ENCODE measurements at places on chromosomes 6 and 20.

DNA sequence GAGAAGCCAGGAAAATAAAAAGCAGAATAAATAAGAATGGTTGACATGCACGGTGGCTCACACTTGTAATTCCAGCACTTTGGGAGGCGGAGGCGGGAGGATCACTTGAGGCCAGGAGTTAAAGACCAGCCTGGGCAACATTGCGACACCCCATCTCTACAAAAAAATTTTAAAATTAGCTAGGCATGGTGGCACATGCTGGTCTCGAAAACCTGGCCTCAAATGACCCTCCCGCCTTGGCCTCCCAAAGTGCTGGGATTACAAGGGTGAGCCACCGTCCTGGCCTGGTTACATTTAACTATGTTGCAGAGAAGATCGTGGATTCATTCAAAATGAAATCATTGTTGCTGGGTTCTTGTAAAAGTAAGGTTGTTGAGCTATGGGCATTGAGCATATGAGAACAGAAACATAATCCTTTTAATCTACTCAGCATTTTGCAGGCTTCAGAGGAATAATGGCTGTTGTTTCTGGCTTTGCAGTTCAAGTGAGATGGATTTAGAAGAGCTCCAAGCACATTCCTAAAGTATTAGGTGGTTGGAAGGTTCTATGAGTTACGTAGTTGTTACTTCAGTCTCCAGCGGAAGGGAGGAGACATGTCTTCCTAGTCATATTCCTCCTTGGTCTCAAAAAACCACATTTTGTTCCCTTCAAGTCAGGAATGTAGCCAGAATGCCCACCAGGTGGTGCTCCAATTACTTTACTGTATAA is 45.6 kb upstream of the RAB23 start:
- peak; percentile 45 for DNase-seq

DNA sequence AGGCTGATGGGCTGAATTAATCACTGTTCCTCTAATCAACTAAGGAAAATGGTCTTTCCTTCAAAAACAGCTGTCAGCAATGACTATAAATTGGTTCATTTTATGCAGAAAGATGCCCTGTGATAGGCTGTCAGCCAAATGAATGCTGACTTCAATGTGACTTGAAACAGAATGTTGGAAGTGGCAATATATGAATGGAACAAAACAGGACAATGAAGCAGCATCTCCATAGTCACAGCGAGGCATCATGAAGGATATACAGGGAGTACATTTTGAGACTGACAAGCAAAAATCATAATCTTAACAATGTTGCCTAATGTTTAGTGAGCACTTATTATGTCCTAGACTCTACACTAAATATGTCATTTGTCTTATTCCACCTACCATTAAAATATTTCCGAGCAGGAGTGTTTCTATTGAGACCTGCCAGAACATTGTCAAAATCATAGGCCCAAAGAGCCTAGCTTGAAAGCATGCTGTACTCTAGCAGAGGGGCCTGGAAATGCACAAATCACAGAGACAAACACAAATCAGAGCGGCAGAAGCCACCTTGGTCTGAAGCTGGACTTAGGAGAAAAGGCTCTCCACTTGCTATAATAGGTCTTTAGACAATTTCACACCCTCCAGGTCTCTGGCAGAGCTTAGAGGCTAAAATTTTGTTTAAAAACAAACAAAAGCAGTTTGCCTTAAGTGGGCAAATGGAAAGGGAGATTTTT is 63.3 kb downstream of the FAM50B start:
- no peak for DNase-seq

GRCh38 chr6:4130357-4130987 is 4.9 kb downstream of the ECI2 start:
- DNase-seq, result no peak

GRCh38 chr6:24974182-24975171 is 38.7 kb upstream of the RIPOR2 start:
- DNase-seq, result no peak

GRCh38 chr6:125220712-125221111 is 67.1 kb downstream of the TPD52L1 start:
- no peak for DNase-seq

Measured in neural progenitor cell (in vitro differentiated cells).